CD4-positive, alpha-beta T cell (primary cell): ENCODE measurements at places on chromosomes 4 and X. TPM values are rescaled to one million over a fixed set of nuclear protein-coding genes. Genes with fewer than 3 reads are reported as not detected.

GRCh38 chr4:967113-968104 lies 6.0 kb downstream of the DGKQ start:
- no peaks in the 10 kb centered on the region for H3K27me3 ChIP-seq
- peaks cover 6% of the 10 kb centered on the region for H3K36me3 ChIP-seq
- H3K27ac ChIP-seq: no peak overlapping the region
- no peak for DNase-seq

DNA sequence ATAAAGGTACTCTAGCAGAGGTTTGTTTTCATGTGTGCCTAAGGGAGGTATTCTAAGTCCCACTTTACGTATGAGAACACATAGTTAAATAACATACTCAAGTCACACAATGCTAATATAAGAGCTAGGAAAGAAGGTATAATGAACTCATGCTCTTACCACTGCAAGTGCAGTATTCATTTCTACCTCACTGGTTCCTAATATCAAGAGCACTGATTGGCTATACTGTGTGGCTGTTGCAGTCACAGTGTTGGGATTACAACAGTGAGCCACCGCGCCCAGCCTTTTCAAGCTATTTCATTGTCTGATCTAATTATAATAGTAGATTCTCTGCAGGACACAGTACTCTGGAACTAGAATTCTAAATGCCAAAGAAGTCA lies 84.0 kb downstream of the PDS5A start:
- H3K27me3 ChIP-seq: no peaks in the 10 kb centered on the region
- no peaks in the 10 kb centered on the region for H3K4me1 ChIP-seq
- no peak overlapping the region for H3K27ac ChIP-seq
- peaks cover 84% of the 10 kb centered on the region for H3K36me3 ChIP-seq

DNA sequence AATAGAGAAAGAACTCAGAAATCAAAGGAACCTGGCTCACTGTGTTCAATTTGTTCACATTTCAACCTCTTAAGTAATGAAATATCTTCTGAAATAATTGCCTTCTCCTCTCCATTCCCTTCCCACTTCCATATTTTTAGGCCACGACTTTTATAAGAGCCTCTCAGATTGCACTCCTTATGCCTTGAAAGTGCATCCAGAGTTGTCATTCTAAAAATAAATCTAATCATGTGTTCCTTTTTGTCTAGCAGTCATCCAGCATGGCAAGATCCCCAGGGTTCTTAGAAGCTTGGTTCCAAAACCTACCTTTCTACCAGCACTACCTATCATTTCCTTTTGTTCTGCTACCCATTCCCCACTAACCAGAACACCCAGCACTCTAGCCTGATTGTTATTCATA lies 42.4 kb upstream of the RPA4 start:
- DNase-seq: no peak
- H3K27me3 ChIP-seq: no peaks in the 10 kb centered on the region
- no peaks in the 10 kb centered on the region for H3K36me3 ChIP-seq
- H3K4me1 ChIP-seq: no peaks in the 10 kb centered on the region
- H3K4me3 ChIP-seq: no peak overlapping the region

GRCh38 chr4:106165351-106166010 lies 150.5 kb downstream of the TBCK start:
- H3K27me3 ChIP-seq: no peaks in the 10 kb centered on the region
- DNase-seq: no peak
- no peaks in the 10 kb centered on the region for H3K4me1 ChIP-seq
- H3K4me3 ChIP-seq: no peak overlapping the region

GRCh38 chrX:149531599-149531998 lies 9.2 kb upstream of the EOLA1 start:
- H3K4me1 ChIP-seq: peaks cover under 1% of the 10 kb centered on the region
- no peaks in the 10 kb centered on the region for H3K36me3 ChIP-seq
- no peaks in the 10 kb centered on the region for H3K27me3 ChIP-seq
- DNase-seq: no peak

DNA sequence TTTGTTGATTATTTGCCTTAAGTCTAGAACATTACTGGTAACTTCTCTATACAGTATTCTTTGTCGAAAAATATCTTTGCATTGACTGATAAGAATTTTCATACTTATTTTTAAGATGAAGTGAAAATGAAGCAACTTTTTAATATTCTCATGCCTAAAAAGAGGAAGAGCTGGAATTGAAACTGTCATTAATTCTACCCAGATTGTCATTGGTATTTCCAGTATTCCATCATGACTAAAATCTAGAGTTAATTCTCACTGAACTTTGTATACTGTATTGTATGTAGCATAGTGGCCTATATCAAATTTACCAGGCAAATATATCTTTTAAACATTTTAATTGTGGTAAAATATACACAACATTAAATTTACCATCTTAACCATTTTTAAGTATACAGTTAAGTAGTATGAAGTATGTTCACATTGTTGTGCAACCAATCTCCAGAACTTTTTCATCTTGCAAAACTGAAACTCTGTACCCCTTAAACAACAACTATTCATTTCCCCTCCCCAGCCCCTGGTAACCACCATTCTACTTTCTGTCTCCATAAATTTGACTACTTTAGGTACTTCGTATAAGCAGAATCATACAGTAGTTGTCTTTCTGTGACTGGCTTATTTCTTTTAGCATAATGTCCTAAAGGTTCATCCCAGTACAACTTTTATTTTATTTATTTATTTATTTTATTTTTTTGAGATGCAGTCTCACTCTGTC lies 24.3 kb upstream of the ZNF41 start:
- DNase-seq: no peak
- no peak overlapping the region for H3K27ac ChIP-seq
- H3K27me3 ChIP-seq: no peaks in the 10 kb centered on the region
- no peak overlapping the region for H3K4me3 ChIP-seq
- no peaks in the 10 kb centered on the region for H3K4me1 ChIP-seq
- H3K36me3 ChIP-seq: no peaks in the 10 kb centered on the region

DNA sequence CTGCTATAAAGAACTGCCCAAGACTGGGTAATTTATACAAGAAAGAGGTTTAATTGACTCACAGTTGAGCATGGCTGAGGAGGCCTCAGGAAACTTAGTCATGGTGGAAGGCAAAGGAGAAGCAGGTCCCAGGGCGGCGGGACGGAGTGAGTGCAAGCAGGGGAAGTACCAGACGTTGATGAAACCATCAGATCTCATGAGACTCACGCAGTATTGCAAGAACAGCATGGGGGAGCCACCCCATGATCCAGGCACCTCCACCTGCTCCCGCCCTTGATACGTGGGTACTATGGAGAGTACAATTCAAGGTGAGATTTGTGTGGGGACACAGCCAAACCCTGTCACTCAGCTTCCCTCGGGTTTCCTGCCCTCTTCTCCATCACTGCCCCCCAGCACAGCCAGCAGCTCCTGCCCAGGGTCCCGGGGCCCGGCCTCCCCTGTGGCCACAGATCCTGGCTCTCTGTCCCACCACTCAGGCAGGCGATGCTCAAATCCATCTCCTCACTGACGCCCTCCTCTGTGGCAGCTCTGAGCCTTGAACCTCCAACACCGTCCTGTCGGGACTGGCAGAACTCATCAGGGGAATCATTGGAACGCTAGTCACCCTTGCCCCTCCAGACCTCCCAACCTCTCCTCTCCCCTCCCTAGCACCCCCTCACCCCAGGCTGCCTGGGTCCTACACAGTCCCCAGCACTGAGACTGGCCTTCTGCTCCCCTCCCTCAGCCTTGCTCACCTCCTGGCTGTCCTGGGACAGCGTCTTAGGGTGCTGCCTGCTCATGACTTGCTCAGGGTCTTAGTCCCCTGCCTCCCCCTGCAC lies 37.6 kb downstream of the FGFRL1 start:
- H3K36me3 ChIP-seq: no peaks in the 10 kb centered on the region
- H3K4me3 ChIP-seq: no peak overlapping the region
- H3K27ac ChIP-seq: no peak overlapping the region
- peaks cover 21% of the 10 kb centered on the region for H3K27me3 ChIP-seq

- no peak overlapping the region for H3K27ac ChIP-seq
- DNase-seq: no peak
- no peaks in the 10 kb centered on the region for H3K27me3 ChIP-seq
- no peaks in the 10 kb centered on the region for H3K36me3 ChIP-seq
- H3K4me3 ChIP-seq: no peak overlapping the region
Measured at GRCh38 chrX:39710776-39711175, 387.0 kb downstream of the BCOR start.

DNA sequence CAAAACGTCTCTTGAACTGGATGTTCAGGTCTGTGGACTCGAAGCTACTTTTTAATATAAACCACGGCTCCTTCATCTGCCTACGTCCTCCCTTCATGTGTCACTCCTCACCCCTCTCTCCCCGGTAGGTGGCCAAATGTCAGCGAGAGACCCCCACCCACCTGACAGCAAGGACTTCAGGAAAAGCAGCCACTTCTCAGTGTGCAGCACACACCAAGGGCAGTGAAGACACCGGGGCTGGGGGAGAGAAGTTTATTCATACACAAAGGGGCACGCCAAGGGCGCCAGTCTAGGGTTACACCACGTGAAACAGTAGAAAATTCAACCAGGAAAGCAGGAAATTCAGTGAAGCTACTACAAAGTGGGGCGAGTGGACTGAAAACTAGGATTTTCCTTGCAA lies 181.2 kb downstream of the AFAP1 start:
- H3K27ac ChIP-seq: peak overlapping the region; percentile 37
- H3K4me1 ChIP-seq: peaks cover 24% of the 10 kb centered on the region
- no peak for DNase-seq
- no peaks in the 10 kb centered on the region for H3K27me3 ChIP-seq
- no peaks in the 10 kb centered on the region for H3K36me3 ChIP-seq

- H3K27ac ChIP-seq: no peak overlapping the region
- no peak for DNase-seq
- H3K4me1 ChIP-seq: no peaks in the 10 kb centered on the region
- no peaks in the 10 kb centered on the region for H3K36me3 ChIP-seq
- no peaks in the 10 kb centered on the region for H3K27me3 ChIP-seq
- no peak overlapping the region for H3K4me3 ChIP-seq
Measured at GRCh38 chrX:121000589-121000988, 15.0 kb upstream of the CT47A1 start.

DNA sequence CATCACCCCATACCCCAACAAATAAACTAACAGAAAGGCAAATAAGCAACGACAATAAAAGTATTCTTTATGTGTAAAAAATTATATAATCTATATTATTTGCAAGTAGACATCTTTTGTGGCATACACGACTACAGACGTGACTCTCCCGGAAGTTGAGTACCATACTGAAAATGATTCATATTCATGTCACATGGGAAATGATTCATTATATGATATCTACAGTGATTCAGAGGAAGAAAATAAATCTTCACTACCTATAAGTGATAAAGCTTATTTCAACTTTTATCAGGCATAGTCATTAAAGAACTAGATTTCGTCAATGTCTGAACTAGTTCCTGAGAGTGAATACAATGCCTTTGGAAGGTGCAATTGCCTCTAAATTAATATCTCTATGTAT lies 4.6 kb upstream of the ANTXR2 start:
- no peaks in the 10 kb centered on the region for H3K36me3 ChIP-seq
- peaks cover 20% of the 10 kb centered on the region for H3K4me1 ChIP-seq
- no peak overlapping the region for H3K4me3 ChIP-seq
- DNase-seq: no peak
- no peak overlapping the region for H3K27ac ChIP-seq

- H3K4me1 ChIP-seq: no peaks in the 10 kb centered on the region
- no peak for DNase-seq
- H3K4me3 ChIP-seq: no peak overlapping the region
- no peak overlapping the region for H3K27ac ChIP-seq
Measured at GRCh38 chr4:142595222-142595871, 250.8 kb downstream of the INPP4B start.

GRCh38 chr4:180190382-180190781 lies 2052.8 kb upstream of the TENM3 start:
- no peaks in the 10 kb centered on the region for H3K36me3 ChIP-seq
- H3K27ac ChIP-seq: no peak overlapping the region
- no peaks in the 10 kb centered on the region for H3K27me3 ChIP-seq
- H3K4me1 ChIP-seq: no peaks in the 10 kb centered on the region

- no peak for DNase-seq
- no peaks in the 10 kb centered on the region for H3K4me1 ChIP-seq
- H3K36me3 ChIP-seq: no peaks in the 10 kb centered on the region
- H3K27ac ChIP-seq: no peak overlapping the region
Measured at GRCh38 chrX:23386726-23387125, 52.1 kb downstream of the PTCHD1 start.

DNA sequence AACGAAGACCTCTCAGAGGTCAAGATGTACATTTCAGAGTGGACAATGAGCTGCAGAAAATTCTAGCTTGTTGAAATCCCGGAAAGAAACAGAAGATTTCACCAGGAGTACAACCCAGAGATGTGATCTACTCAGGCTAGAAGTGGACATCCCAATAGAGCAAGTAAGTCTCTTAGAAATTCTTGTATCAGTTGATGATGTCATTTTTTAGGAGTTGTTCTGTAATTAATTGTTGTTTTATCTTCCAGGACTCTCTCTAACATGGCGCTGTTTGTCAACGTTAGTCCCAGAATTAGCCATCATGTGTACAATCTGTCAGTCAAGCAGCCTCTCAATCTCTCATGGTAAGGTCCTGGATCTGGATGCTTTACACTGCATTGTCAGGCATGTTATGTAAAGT lies 174.4 kb downstream of the GRIA3 start:
- H3K4me1 ChIP-seq: no peaks in the 10 kb centered on the region
- no peak overlapping the region for H3K27ac ChIP-seq
- DNase-seq: no peak

DNA sequence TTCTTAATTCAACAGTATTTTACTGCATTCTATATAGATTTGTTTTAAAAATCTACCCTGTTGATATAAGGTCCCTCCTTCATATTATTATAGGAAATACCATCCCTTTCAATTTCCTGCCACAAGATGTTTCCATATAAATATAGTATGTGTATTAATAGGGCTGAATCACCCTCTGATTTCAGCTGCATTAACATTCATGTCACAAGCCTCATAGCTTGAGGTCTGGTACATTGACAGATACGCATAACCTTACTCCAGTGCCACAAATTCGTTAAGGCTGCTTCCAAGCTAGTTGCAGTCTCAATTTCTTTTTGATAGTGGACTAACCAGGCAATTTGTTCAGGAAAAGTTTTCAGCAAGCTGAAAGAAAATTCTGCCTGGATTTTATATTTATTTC lies 128.4 kb downstream of the KLHL34 start:
- no peaks in the 10 kb centered on the region for H3K4me1 ChIP-seq
- no peaks in the 10 kb centered on the region for H3K36me3 ChIP-seq
- H3K27ac ChIP-seq: no peak overlapping the region

GRCh38 chrX:67721321-67721720 lies 177.5 kb downstream of the AR start:
- H3K4me3 ChIP-seq: no peak overlapping the region
- no peak overlapping the region for H3K27ac ChIP-seq
- no peaks in the 10 kb centered on the region for H3K4me1 ChIP-seq
- no peak for DNase-seq
- H3K27me3 ChIP-seq: no peaks in the 10 kb centered on the region
- H3K36me3 ChIP-seq: no peaks in the 10 kb centered on the region

DNA sequence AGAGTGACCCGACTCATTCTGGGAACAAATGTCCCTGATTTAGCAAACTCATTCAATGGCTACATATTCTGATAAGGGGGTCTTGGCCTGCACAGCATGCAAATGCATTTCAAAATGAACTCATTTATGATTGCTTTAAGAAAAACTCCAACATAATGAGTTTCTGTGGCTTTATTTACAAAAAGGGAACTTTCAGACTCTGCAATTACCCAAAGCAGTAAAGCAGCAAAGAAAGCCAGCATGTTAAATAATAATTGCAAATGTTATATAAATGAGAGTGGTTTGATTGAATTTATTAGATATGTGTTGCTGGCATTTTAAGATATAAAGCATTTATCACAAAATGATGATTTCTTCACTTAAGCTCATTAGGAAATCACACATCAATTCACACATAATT lies 295.7 kb downstream of the FBXW7 start:
- DNase-seq: no peak
- H3K27ac ChIP-seq: no peak overlapping the region
- no peak overlapping the region for H3K4me3 ChIP-seq
- no peaks in the 10 kb centered on the region for H3K27me3 ChIP-seq
- H3K36me3 ChIP-seq: no peaks in the 10 kb centered on the region
- peaks cover 12% of the 10 kb centered on the region for H3K4me1 ChIP-seq

The NHS gene
- total RNA-seq: 0.53 TPM

The ARAP2 gene
- total RNA-seq: 63.4 TPM

The SRPX gene
- total RNA-seq: not detected

The AREG gene
- 63.8 TPM for total RNA-seq

The GUCY1A1 gene
- total RNA-seq: not detected
